HT-29 (cell line): ENCODE measurements at places on chromosomes 7 and 10. TPM values are rescaled to one million over a fixed set of nuclear protein-coding genes. Genes with fewer than 3 reads are reported as not detected.

Gene ACSM6
- not detected in 2 replicates for total RNA-seq

Gene FBXL13
- total RNA-seq: 0.16 and 0.48 TPM in 2 replicates

- DNase-seq: peak; percentile 39
Measured at GRCh38 chr10:120997313-120997712, 146.2 kb downstream of the WDR11 start.

- DNase-seq: no peak
Measured at GRCh38 chr7:84913731-84914130, 273.1 kb downstream of the SEMA3D start.

DNA sequence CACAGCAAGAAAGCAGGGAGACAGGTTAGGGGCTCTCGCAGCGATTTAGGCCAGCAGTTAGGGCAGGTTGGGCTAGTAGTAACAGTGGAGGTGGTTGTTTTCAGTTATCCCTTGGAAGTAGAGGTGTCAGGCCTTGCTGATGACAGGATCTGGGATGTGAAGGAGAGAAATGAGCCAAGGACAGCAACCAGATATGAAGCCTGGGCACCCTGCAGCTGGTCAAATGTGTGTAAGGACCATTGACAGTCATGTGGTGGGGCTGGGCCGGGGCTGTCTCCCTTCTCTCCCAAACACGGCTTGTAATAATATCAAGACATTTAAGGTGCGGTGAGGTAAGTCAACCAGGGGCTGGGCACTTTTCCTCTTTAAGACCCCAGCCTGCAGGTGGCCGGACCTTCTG, 112.5 kb upstream of the IGFBP3 start:
- no peak for DNase-seq
